Activated naive CD4-positive, alpha-beta T cell treated with anti-CD3 and anti-CD28 coated beads, Interleukin-2, amount 50 U/mL, for 16 hours (primary cell): ENCODE measurements at places on chromosomes 1 and 21.

GRCh38 chr21:39923476-39923875 is 56.2 kb downstream of the PCP4 start:
- no peak for DNase-seq

- peak; percentile 33 for DNase-seq
Measured at GRCh38 chr1:156103521-156103947, 11.0 kb upstream of the LMNA start.

- no peak for DNase-seq
Measured at GRCh38 chr1:160011781-160012180, 20.0 kb downstream of the PIGM start.

DNA sequence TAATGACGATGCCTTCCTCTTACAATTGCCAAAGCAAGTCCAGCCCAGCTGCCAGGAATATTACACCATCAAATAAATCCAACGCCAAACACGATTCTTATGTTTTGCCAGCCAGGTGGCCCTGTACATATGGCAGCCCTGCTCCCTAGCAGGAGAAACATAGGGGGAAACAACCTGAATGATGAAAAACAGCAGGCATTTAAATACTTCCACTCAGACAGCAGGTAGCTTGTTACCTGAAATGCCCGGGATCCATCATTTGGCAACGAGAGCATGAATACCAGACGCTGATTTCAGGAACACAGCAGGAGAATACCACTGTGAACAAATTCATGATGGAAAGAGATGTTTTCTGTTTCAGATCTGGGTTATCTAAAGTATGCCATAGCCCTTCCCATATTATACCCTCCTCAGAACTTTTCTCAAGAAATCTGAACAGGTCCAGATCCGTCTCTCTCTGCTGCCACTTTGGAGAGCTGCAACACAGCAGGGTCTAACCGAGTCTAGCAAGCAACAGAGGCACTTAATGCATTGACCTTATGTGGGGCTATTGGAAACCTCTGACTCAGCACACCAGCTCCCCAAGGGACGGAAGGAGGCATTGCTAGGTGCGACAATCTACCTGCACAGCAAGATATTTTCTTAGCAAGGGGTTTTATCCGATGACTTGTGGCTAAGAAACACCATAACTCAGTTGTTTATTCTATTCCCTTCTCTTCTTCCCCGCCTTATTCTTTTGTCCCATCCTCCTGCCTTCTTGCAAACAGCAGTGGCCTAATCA is 166.3 kb downstream of the BARHL2 start:
- DNase-seq, result no peak

- DNase-seq, result no peak
Measured at GRCh38 chr1:76554283-76554682, 313.0 kb upstream of the ST6GALNAC5 start.

DNA sequence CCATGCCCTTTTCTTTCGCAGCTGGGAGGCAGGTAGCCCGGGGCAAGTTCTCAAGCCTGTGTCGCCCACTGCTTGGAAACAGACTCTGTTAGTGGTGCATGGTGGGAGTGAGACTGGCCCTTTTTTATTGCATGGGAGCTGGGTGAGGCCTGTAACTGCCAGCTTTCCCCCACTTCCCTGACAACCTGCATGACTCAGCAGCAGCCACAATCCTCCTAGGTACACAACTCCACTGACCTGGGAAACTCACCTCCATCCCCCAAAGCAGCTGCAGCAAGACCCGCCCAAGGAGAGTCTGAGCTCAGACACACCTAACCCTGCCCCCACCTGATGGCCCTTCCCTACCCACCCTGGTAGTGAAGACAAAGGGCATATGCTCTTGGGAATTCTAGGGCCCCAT is 25.8 kb downstream of the PIGP start:
- DNase-seq, result no peak

GRCh38 chr1:80158771-80159170 is 1152.2 kb upstream of the ADGRL4 start:
- DNase-seq, result no peak

DNA sequence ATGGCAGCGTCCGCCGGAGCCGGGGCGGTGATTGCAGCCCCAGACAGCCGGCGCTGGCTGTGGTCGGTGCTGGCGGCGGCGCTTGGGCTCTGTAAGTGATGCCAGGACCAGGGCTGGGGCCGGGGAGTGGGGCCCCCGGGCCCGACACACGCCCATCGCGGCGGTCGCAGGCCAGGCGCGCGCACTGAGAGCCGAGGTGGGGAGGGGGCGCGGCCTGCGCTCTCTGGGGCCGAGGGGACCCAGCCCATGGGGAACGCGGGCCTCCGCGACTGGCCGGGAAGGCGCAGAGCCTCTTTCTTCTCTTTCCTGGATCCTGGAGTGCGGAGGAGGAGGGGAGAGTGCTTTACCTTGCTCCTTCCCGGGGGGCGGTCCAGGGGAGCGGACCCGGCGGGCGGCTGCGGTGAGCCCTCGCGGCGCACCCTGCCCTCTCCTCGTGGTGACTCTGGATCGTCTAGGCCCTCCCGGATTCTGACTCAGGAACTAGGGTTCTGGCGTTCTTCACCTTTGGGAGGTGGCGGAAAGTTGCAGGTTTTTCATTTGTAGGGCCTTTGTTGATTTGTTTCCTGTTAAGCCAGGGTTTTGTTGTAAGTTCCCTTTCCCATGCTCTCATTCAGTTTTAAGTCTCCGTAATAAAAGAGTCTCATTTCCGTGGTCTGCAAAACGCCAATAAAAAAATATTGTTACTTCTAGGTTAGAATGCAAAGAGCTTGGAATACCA is 529 bp downstream of the MPZL1 start:
- DNase-seq, result no peak
